ENCODE measurements at places on chromosomes 1 and 21. TPM values are rescaled to one million over a fixed set of nuclear protein-coding genes. Genes with fewer than 3 reads are reported as not detected.

The AMY1B gene
- not detected for total RNA-seq

The HCN3 gene
- total RNA-seq: 5.9 TPM

The IL24 gene
- total RNA-seq: not detected

The LRRC71 gene
- total RNA-seq: not detected

The ETNK2 gene
- 5.3 TPM for total RNA-seq

The CCDC17 gene
- 1.5 TPM for total RNA-seq

The CELA2A gene
- total RNA-seq: not detected

The CLDN17 gene
- total RNA-seq: not detected

The TMEM240 gene
- 13.3 TPM for total RNA-seq

The VWA5B1 gene
- not detected for total RNA-seq

The THEM5 gene
- total RNA-seq: not detected

The PGM1 gene
- total RNA-seq: 29.0 TPM

The HES4 gene
- 35.7 TPM for total RNA-seq

The PPM1J gene
- 1.8 TPM for total RNA-seq

The RWDD3 gene
- 22.1 TPM for total RNA-seq

The LRRC38 gene
- not detected for total RNA-seq

The C1orf141 gene
- total RNA-seq: not detected
